ENCODE measurements at places on chromosomes 6 and 20.

- no peak for DNase-seq
Measured at GRCh38 chr6:106290954-106291353, 34.6 kb downstream of the ATG5 start.

- no peak for DNase-seq
Measured at GRCh38 chr20:36228770-36229169, 7.5 kb upstream of the AAR2 start.

- DNase-seq: no peak
Measured at GRCh38 chr20:43040427-43040826, 149.3 kb downstream of the PTPRT start.

DNA sequence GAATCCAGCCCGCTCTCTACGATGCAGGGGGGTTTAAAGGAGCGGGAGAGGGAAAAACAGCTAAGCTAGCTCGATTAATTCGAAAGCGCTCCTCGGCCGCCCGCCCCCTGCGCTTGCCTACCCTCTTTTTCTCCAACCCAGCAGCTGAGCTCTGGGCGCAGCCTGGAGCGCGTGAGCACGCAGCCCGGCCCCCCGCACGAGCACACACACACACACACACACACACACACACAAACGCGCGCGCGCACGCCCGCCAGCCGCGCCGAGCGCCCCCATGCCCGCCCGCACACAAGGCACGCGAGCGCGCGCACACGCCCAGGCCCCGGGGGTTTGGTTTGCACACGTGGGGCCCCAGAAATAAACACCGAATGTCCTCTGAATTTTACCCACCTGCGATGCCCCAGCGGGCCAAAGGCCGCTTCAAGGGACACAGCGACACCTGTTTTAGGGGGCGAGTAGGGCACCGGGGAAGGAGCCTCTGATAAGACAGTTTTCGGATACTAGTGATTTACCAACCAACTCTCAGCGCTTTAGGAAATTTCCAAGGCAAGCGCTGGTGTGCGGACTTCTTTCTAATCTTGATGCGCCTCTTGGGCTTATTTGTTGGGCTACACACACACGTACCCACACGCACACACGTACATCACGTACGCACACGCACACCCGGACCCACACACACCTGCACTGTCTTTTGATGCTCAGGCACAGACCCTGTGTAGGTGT is 802 bp upstream of the NRN1 start:
- DNase-seq: no peak

DNA sequence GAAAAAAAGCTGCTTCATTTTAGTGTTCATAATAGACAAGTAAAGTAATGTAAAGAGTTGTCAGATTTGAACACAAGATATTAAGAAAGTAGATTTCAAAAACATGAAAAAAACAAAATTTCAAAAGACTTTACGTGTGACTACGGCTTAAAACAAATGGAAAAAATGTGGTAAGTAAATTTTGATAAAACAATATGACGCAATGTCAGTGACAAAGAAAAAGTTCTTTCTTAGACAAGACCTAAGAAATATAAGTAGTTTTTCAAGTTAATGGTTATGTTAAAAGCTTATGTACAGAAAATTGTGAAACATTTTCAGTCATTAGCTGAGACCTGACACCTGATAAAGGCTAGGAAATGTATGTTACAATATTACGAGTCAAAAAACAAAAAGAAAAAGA is 73.7 kb upstream of the EYS start:
- no peak for DNase-seq

GRCh38 chr6:138970856-138971425 is 17.1 kb downstream of the REPS1 start:
- no peak for DNase-seq

- DNase-seq: no peak
Measured at GRCh38 chr6:166151798-166152197, 15.9 kb downstream of the TBXT start.

DNA sequence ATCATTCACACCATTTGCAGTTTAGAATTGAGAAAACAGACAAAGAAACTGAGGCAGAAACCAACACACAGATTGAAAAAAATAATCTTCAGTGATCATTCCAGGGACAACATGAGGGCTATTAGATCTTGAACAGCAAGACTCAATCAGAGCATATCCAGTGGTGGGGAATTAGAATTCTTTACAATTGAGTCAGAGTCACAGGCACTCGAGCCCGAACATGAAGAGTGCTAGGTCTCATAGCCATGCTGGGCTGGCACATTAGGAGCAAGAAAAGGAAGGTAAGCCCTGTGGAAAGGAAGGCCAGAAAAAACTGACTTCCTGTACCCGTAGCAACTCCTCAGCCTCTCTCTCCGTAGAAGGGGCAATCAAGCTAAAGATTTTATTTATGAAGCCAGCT is 419.9 kb downstream of the HAO1 start:
- no peak for DNase-seq

DNA sequence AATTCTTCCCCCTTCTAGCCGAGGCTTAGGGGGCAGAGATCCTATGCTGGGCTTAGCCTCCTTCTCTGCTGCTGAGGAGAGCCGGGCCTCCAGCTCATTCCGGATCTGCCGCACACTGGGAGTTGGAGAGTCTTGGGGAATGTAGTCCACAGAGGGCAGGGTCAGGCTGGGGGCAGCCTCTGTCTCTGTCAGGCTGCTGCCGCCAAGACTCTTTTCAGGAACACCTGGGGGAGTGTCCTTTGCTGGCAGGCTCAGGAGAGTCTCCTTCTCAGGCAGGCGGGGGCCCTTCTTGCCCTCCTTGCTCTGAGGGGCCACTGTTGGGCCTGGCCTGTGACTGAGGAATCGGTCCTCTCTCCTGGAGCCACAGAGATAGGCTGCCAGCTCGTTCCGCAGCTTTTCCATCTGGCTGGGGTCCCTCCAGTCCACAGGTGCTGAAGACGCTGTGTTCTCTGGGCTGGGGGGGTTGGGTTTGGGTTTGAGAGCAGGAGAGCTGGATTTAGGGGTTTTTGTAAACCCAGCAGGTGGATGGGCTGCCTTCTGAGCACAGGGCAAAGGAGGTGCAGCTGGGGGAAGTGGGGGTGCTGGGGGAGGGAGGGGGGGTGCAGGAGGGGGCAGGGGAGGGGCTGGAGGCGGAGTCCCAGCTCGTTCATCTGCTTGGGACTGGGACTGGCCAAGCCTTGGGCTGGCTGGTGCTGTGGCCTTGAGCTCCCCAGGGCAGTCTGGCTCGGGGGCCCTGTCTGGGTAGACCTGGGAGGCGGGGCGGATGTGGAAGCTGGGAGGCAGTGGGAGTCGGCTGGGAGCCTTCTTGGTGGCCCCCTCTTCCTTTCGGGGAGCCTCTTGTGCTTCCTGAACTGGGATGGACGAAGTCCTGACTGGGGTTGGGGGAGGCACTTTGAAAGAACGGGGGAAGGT is 36.1 kb downstream of the C6orf132 start:
- DNase-seq: no peak

- no peak for DNase-seq
Measured at GRCh38 chr20:46978951-46979491, 84.4 kb downstream of the EYA2 start.

- DNase-seq: no peak
Measured at GRCh38 chr20:35093267-35093884, 769 bp upstream of the TRPC4AP start.

DNA sequence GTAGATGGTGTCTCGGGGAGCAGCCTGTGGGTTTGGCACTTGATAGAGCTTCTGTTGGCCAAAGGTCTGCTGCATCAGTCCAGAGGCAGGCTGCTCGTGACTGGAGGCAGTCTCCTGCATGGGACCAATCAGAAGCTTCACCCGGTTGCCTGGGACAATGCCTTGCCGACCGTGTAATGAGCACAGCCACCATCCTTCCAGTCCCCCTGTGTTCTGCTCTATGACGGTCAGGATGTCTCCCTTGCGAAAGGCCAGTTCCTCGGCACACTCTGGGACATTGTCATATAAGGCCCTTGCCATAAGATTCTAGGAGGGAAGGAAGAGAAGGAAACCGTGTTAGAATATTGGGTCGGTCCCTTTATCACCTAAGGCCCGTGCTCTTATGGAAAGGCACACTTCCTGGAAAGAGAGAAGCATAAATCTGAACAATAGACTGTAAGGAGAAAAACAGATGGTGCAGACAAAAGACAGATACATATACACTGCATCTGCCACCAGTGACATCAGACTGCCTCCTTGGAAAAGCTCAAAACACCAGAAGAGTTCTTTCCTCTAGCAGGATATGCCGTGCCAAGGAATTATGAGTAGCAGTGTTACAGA is 18.9 kb downstream of the NEDD9 start:
- no peak for DNase-seq

DNA sequence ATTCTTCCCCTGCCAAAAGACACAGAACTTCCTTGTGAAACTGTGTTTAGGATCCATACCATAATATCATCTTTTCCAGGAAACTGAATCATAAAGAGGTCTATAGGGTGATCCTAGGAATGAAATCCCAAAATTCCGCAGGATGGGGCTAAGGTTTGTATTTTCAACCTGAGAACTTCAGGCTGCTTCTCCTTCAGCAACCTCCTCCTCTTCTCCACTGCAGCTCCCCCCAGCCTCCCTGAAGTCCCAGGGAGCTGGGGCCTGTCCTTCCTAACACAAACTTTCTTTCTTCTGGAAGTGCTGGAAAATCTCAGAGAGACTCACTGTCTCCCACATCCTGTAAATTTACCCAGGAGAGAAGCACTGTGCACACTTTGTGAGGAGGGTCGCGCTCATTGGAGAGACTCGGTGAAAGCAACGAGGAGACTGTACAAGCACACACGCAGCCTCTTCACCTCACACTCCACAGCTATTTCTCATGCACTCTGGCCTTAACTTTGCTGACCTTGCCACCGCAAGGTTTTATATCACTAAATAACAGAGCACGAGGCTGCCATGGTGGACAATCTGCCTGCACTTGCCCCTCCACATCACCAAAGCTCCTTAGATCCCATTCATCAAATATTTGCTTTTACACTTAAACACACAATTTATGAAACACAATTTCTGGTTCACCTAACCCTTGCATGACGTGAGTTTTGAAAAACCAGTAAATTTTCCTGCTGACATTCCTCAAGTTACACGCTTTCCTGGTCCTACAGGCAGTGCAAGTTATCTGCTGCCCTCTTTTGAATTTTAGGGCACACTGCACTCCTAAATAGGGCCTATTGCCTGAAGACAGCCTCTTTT is 14.3 kb downstream of the ID4 start:
- DNase-seq: no peak

- no peak for DNase-seq
Measured at GRCh38 chr6:143205585-143205984, 144.9 kb downstream of the AIG1 start.

DNA sequence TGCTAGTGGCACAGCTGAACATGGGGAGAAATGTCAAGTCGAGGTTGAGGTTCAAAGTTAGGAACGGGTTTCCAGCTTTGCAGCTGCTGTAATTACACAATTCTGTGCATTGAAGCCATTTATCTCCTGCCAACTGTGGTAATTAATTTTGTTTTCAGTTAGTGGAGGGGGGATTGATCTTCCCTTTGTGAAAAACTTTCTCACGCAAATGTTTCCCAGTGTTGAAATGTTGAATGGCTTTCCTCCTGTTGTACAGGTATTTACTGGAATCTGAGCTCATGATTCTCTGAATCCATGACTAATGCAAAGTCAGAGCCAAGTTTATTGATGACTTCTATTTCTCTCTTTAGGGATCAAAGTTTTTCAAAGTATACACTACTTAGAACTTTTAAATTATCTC is 198.4 kb upstream of the SLC35B3 start:
- no peak for DNase-seq

DNA sequence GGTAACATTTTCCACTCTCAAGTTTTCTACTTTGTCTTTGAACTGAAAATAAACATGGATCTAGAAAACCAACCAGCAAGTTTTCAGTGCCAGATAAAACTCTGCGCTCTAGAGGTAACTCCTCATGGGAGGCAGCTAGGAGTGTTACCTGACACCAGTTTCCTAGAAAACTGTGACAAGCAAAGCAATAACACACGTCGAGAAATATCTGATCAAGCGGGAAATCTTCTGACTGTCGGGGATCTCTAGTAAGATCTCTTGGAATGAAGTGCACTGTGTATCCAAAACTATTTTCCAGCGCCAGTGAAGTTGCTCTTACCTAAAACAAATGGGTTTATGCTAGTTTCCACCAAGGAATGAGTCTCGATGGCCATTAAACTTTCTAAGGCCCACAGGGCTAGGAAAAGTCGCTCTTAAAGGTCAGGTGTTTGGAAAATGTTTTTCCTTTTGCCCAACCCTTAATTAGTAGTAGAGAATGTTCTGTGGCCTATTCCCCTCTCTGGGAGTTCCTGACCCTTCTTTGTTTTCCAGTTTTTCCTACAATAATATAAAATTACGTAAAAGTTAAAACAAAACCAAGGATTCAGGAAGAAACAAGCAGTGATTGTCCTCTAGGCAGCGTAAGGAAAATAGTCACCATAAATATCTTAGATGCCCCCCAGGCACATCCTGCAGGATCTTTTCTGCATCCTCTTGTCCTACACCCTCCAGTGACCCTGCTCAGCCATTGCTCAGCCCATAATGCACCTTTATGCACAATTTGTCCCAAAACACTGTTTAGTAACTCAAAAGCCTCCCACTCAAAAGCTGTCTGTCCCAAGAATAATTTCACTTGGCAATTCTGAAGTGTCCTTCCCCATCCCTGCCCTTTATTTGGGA is 137.7 kb upstream of the AKAP12 start:
- no peak for DNase-seq

Measured in CD4-positive, alpha-beta T cell treated with Interleukin-1 beta for 1 hour (primary cell).